ENCODE measurements at places on chromosomes 2 and 18.

- DNase-seq: no peak
These were observed 217.6 kb downstream of the CDH7 start for GRCh38 chr18:65968239-65969004.

GRCh38 chr2:191114403-191114886 lies 36.3 kb downstream of the STAT4 start:
- DNase-seq: no peak

- no peak for DNase-seq
These were observed 3.7 kb upstream of the CRIM1 start for GRCh38 chr2:36351736-36352349.

GRCh38 chr2:192035731-192036442 lies 158.8 kb downstream of the TMEFF2 start:
- no peak for DNase-seq

DNA sequence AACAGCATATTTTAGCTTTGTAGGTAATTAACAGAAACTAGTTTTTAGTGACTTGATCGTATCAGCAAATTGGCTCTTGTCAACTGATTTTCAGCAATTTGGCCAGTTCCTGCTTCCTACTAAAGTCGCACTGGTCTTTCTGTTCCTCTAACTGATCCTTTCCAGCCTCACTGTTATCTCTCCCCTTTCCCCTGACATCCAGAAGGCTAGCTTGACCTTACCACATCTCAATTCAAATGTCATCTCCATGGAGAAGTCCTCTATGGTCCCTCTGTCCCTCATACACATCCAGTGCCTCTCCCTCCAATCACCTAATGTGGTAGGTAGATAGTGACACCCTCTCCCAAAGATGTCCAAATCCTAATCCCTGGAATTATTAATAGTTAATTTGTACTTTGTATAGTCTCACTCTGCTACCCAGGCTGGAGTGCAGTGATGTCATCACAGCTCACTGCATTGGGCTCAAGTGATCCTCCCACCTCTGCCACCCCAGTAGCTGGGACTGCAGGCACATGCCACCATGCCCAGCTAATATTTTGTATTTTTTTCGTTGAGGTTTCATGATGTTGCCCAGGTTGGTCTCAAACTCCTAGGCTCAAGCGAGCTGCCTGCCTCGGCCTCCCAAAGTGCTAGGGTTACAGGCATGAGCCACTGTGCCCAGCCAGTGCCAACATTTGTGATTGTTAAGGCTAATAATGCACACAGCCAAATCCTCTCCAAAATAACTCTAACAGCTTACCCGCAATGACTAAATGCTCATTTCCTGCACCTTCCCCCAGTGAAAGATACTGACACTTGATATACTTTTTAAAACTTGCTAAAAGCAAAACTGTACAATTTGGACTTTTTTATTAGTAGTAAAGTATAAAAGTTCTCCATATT lies 16.9 kb downstream of the PSTPIP2 start:
- no peak for DNase-seq

- DNase-seq: no peak
These were observed 57.2 kb downstream of the TNP1 start for GRCh38 chr2:216802516-216803215.

DNA sequence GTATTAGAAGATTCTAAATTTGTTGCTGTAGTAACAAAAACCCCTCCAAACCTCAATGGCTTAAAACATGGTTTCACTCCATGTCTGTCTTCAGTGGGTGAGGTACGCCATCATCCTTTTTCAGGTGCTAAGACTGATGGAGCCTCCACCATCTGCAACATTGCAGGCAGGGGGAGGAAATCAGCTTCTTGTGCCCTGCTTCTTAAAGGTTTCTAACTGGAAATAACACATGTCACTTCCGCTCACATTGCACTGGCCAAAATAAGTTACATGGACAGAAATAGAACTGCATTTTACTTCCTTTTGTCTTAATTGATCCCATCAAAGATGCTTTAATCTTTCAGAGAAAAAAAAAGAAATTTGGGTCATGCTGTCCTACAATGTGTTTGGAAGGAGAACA lies 94.1 kb downstream of the GALNT3 start:
- no peak for DNase-seq

GRCh38 chr2:188416367-188416766 lies 124.7 kb downstream of the GULP1 start:
- no peak for DNase-seq

- DNase-seq: no peak
These were observed 544.1 kb downstream of the LRRTM4 start for GRCh38 chr2:76977846-76978727.

- DNase-seq: no peak
These were observed 149.0 kb downstream of the IKZF2 start for GRCh38 chr2:213002383-213002782.

DNA sequence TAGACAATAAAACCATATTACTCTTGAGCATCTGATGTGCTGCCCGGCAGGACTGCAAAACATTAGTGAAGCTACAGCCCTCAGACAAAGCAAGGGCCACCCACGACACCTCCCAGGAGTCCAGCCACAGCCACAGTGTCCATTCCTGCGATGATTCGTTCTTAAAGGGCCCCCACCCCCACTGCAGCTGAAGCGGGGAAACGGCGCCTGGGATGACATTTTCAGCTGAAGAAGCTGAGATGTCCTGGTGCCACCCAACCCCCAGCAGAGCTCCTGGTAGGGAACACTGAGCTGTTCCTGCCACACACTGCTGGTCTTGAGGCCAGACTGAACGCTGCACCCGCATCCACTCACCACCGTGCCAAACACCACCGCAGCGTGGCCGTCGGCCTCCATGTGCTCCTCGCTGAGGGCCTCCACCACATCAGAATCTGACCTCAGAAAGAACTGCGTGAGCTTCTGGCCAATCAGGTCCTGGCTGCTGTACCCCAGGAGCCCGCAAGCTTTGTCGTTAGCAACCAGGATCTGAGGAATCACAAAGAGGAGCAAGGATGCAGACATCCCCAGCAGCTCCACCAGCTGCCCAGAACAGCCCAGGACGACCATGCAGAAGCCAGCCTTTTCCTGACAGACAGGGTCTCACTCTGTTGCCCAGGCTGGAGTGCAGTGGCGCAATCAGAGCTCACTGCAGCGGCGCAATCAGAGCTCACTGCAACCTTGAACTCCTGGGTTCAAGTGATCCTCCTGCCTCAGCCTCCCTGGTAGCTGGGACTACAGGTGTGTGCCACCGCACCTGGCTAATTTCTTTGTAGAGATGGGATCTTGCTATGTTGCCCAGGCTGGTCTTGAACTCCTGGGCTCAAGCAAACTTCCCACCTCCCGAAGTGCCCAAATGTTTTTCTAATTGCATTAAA lies 9.5 kb downstream of the PASK start:
- DNase-seq: peak; percentile 62

GRCh38 chr2:234555161-234555560 lies 58.3 kb upstream of the ARL4C start:
- no peak for DNase-seq

DNA sequence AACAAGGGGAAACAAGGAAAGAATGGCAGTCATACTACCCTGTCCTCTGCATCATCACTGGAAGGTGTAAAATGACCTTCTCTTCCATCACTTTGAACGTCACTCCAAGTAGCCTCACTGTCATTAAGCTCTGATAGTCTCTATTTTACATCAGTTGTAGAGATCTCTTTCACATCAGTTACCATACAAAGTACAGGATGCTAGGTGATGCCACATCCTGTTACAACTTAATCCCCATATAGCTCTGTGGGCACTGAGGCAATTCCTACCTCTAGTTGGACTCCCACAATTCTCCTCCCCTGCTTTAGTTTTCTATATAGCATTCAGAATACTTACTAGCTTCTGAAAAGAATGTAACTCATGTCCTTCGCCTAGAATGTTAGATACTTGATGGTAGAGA lies 55.1 kb upstream of the TTC27 start:
- DNase-seq: no peak

DNA sequence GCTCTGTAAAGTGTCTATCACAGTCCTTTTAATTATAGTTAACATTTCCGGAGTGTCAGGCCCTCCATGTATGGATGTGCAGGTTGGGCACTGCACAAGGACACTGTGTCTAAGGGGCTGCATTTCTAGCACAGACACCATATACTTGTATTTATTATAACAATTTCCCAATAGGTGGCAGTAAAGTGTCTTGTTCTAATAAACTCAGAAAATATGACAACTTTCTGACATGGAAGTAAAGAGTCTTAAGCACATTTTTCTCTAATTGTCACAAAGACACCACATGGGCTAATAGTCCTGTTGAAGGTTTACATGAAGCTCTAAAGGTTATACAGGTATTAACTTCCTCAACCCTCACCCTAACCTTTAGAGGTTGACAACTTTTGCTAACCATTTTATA lies 156.6 kb downstream of the DYSF start:
- DNase-seq: no peak

Data from posterior vena cava (tissue), 2 donors.